ENCODE measurements at places on chromosomes 6 and 20. TPM values are rescaled to one million over a fixed set of nuclear protein-coding genes. Genes with fewer than 3 reads are reported as not detected.

GRCh38 chr6:142356884-142357225 is 55.0 kb downstream of the ADGRG6 start:
- DNase-seq: no peak

DNA sequence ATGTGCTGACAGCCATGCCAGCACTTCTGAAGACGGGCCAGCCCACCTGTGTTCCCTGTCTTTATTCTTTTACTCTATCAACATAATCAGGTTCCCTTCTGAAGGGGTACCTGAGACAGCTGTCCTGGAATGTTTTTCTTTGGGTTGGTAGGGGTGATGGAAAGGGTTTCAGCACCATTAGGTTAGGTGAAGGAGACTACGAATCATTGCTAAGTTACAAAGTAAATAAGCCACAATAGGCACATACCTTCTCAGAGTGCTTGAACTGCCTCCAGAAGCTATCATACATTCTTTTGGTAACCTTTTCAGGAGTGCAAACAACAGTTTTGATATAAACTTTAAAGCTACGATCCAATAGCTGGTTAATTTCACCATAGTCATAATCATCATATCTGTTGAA is 106.3 kb downstream of the SESN1 start:
- DNase-seq: no peak

The TTK gene
- 38.8 TPM for total RNA-seq

DNA sequence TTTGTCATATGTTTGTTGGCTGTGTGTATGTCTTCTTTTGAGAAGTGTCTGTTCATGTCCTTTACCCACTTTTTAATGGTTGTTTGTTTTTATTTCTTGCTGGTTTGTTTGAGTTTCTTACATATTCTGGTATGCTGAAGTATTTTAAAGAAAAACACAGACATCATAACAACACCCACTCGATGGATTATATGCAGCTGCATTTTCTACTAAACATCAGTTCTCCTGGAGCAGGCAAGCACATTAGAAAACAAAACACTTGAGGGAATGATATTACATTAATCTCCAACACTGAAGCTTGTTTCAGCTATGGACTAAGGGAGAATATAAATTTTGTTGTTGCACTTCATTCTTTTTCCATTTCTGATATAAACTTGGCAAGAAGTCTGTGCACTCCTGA is 42.5 kb upstream of the RFPL4B start:
- no peak for DNase-seq

The METTL24 gene
- not detected for total RNA-seq

DNA sequence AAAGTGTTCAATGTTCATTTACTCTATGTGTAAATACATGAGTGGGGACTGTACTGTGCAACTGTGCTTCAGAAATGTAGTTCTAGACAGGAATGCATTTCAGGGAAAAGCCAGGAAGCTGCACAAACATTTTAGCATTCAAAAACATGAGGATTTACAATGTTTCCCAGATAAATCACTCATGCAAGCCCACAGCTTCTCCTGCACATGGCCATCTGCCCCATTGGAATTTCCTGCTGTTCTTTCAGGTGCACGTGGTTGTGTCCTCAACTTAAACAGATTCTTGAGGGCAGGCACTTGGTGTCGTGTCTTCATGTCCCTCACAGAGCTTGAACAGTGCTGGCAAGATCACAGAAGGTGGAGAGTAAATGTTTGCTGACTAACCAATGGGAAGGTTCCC is 101.5 kb downstream of the UNC5CL start:
- DNase-seq: no peak

DNA sequence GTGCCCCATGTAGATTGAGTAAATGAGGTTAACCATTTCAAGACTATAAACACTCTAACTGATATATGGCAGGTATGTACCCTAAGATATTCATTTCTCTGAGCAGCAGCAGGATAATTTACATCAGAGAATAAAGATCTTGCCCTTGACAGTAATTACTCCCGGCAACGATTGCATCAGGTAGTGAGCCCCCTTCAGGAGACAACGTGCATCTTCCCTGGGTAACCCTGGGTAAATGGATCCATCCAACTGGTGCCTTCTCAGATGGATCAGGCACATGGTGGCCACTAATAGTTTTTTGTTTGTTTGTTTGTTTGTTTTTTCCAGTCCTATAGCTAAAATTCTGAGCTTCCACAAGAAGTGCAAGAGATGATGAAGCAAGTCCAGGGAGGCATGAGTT is 469.4 kb upstream of the SLC35B3 start:
- no peak for DNase-seq

DNA sequence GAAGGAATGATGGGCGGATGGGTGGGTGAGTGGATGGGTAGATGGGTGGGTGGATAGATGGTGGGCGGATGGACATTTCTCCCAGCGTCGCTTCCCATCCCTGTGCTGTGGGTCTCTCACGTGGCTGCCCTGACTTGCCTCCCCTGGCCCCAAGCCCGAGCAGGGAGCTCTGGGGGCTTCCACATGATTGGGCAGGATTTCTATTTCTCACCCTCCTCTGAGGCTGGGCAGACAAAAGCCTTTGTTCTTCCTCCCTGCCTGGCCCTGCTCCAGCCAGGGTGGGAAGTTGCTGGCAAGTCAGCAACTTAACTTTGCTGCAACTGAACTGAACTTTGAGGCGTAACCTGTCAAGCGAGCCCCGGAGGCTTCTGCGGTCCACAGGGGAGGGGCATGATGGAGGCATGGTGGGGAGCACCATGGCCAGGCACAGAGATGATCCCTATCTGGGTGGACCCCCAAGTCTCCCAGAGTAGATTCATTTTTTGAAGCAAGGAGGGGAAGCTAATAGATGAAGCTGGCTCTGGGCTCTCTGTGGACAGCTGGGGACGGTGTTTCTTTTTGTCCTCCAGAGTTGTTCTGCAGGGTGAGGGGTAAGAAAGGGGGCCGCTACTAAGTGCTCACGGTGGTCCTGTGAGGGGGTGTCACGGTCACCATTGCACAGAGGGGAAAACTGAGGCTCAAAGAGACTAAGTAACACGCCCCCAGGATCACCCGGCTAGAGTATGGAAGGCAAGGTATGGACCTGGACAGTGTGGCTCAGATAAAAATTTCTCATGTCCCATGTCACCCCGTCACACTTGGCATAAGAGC is 140.1 kb downstream of the CEBPB start:
- DNase-seq: no peak

The ANGPT4 gene
- not detected for total RNA-seq

DNA sequence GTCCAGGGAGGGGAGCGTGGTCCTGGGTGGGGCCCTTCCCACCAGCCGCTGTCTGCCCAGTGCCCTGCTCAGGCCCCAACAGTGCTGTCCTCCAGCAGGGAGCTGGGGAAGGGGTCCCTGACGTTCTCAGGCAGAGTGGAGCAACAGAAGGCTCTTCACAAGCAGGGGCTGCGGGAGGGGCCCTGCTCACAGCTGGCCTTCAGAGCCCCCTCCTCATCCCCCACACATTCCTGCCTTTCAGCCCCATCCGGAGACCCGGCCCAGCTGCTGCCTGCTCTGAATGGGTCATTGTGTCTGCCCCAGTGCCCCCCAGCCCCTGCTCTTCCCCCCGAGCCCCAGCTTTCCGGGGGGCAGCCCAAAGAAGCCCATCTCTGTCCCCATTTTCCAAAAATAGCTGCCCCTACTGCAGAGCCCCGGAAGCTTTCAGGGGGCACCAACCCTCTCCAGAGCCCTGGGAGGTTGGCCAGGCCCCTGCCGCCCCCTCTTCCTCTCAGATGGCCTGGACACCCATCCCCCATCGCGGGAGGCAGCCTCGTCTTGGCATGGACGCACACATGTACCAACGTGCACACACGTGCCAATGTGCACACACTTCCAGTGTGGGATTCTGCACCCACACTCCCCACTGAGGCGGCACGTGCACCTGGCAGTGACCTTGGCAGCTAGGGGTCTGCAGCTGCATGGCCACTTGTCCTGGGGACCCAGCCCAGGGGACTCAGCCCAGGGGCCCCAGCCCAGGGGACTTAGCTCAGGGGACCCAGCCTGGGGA is 3.7 kb downstream of the COL20A1 start:
- no peak for DNase-seq

GRCh38 chr6:36038120-36038876 is 10.7 kb downstream of the MAPK14 start:
- DNase-seq: no peak

GRCh38 chr6:151012321-151013294 is 147.1 kb downstream of the MTHFD1L start:
- DNase-seq: no peak

The ME1 gene
- 50.8 TPM for total RNA-seq

DNA sequence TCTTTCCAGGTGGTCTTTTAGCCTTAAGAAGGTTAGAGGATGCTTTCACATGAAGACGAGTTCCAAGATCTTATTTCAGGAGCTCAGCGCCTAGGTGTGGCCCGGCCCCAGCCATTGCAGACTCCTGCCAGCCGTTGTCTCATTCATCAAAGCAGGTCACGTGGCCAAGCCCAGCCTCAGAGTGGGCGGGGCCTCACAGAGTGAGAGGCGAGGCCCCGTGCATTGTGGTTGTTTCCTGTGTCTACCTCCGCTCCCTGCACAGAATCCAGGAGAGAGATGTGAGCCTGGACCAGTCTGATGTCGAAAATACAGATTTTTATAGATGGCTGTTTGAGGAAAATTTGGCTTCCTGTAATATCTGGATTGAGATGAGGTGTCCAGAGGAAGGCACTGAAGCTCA is 49.2 kb upstream of the CST5 start:
- DNase-seq: no peak
